ENCODE measurements at places on chromosomes 6 and 20.
A peak's percentile ranks its signal among the peaks of the same experiment; 100 is the strongest.

DNA sequence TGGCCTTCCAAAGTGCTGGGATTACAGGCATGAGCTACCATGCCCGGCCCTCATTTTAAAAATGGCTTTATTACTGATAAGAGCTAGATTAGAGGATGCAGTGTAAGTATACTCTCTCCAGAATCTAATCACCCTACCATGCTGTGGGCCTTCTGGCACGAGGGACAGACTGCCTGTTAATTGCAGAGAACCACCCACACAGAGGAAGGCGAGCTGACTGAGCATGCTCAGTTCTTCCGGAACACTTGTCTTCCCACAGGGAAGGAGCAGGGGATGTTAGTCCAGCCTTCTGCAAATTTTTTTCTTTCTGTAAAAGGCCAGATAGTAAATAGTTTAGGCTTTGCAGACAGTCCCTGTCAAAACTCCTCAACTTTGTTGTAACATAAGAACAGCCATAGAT, 48.9 kb downstream of the ALDH5A1 start:
- DNase-seq = no peak

DNA sequence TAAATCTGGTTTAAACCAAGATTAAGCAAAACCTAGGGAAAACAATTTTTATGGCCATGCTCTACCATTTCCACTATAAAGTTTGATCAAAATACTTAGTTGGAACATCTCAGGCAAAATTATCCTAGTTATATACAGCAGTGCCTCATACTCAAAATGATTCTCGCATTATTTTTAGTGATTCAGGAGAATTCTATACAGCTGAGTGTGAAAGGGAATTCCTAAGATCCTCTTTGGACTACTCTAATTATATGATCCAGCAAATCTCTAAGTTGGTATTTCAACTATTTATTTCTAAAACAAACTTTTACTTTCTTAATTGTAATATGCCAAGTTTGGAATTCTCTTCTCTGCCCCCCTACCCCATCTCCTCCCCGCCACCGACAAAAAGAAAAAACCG, 8.6 kb downstream of the DTNBP1 start:
- DNase-seq = no peak

- DNase-seq = no peak
Observed at GRCh38 chr6:87396595-87397392, 11.0 kb upstream of the CFAP206 start.

DNA sequence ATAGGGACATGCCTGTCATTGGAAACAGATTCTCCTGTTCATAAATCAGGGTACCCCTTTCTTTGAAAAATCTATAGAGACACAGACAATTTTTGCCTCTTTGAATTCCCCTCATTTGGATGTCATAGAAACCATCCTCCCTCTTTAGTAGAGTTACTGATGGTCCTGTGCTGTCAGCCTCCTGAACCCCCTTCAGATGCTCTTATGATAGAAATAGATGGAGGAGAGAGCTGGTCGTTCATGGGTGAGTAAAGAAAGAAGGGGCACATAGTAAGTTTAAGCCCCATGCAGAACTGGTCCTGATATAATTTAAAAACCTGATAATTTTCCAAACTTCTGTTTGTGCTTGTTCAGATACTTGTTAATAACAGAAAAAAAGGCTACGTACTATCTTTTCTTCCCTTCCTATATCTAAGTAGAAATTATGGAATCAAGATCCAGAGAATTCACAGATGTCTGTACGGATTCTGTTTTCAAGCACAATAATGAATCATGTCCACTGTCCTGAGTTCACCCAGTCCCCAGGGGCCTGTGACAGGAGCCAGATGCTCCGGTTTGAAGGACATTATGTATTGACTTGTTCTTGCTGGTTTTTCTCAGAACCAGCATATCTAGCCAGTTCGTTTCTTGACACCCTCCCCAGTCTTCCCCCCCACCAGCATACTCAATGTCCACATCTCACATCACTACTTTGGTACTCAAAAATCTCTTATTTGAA, 78.1 kb downstream of the NCOA7 start:
- DNase-seq = peak; percentile 7

GRCh38 chr20:34022151-34022838, 28.6 kb downstream of the RALY start:
- DNase-seq = peak; percentile 27

- DNase-seq = no peak
Observed at GRCh38 chr20:61477451-61477861, 225.4 kb downstream of the CDH4 start.

- peak; percentile 34 for DNase-seq
Observed at GRCh38 chr6:130282234-130282995, 59.7 kb upstream of the SAMD3 start.
